HuH-7.5 (cell line): ENCODE measurements at places on chromosomes 4 and X.

DNA sequence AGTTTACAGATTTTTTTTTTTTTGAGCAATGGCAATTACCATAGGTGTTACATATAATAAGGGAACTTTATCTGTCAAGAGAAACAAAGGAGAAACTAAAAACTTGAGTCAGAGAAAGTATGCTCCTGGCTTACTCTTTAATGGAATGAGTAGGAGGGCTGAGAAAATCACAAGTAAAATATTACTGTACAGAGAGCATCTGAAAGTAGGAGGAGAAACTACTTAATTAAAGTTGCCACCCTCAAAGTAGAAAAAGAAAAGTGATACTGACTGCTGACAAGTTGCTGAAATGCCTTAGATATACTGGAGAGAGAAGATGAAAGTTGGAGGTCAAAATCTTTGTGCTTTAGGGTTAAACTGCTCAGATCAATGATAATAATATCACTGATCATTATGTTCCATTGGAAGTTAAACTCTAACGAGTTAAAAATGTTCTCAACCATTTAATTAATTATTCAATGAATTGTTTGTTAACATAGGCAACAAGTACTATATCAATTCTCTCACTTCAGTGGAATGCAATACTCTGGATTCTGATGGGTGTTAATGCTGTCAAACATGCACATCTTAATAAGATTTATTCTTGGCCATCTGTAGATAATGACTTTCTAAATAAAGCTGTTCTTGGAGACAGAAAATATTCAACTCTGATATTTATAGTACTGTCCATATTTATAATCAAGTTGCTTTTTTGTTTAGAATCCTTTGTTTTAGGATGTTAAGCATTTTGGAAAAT lies 61.2 kb upstream of the CAMK2D start:
- no peak for DNase-seq

- no peak for DNase-seq
Measured at GRCh38 chr4:19317377-19317776, 934.3 kb upstream of the SLIT2 start.

GRCh38 chrX:28278251-28278650 lies 297.0 kb upstream of the DCAF8L1 start:
- DNase-seq, result no peak

DNA sequence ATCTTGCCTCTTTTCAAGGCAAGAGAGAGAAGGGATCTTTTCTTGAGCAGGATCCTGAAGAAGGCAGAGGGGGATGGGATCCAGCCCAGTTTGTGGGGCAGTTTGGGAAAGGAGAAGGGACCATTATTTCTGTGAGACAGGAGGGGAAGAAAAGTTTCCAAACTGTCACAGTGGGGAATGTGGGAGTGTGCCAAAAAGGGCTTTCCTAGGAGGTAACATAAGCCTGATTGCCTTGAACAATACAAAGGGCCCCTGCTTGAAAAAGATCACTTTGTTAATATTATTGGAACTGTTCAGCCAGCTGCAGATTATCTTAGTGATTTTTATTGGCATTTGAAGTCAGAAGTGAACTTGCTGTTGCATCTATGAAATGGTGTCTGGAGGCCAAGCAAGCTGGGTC lies 55.2 kb downstream of the MTM1 start:
- no peak for DNase-seq

DNA sequence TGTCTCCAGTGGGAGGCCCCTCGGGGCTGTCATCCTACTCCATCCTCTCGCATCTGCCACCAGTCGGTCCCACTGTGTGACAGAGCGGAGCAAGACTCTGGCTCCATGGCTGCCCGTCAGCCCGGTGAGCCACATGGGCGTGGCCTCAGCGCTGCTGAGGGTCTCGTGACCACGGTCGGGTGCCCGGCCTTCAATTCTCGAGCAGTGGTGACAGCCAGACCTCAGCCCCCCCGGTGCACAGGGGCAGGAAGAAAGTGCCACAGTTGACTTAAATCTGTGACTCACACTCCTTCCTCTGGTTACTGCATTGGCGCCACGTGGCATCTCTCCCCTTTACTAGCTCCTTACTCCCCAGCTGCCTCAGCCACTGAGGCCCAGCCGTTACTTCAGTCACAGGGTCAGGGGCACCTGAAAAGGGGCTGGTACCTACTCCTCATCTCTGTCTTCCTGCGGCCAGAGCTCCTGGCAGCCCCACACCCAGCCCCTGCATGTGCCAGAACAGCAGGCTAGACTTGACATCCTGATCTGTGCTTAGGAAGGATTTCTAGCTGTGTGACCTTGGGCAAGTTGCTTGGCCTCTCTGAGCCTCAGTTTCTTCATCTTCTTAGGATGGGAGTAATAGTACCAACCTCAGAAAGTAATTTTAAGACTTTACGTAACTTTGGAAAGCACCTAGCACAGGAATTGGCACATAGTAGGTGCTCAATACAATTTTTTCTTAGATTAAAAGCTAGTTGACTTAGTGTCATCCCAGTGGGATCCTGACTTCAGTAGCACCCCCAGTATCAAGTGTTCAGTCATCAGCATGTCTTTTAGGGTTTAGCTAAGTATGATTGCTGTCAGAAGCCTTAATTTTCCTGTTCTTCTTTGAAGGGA lies 66.1 kb downstream of the TNIP2 start:
- DNase-seq, result no peak

GRCh38 chrX:10041383-10041782 lies 74.2 kb downstream of the CLDN34 start:
- no peak for DNase-seq
